ENCODE measurements at places on chromosomes 7 and 10.
A peak's percentile ranks its signal among the peaks of the same experiment; 100 is the strongest.

DNA sequence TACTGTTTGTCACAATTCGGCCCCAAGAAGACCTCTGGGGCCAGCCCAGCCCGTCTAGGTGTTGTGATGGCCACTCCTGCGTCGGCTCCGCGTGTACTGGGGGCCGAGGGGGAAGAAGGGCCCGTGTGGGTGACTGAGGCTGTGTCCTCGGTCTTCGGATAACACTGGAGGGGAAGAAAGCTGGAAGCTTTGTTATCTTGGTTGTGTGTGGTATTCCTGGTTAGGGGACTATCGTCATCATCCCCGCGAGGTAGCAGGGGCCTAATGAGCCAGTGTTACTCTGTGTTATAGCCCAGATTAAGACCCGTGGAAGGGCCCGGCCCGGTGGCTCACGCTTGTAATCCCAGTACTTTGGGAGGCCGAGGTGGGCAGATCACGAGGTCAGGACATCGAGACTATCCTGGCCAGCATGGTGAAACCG lies 854 bp downstream of the MTG1 start:
- no peak for DNase-seq

GRCh38 chr7:141001546-141001945 lies 13.2 kb downstream of the MRPS33 start:
- DNase-seq: no peak

GRCh38 chr10:45581582-45582385 lies 90.8 kb downstream of the ZFAND4 start:
- DNase-seq: no peak

DNA sequence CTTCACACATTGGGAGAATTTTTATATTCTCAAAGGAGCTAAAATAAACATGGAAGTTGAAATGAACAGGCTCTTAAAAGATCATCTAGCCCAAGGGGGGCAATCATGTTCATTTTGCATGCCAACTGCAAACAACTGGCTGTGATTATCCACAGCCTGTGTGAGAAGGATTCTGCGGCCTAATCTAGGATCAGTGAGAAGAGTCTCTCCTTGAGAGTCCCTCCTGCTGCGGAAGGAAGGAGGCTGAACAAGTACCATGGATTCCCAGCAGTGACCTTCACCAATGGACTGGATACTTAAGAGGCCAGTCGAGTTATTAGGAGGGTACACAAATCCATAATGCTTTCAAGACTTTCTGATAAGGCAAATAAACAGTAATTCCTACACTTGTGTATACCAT lies 76.7 kb downstream of the IGF2BP3 start:
- no peak for DNase-seq

GRCh38 chr10:16673443-16673842 lies 143.8 kb downstream of the RSU1 start:
- DNase-seq: no peak

GRCh38 chr7:157013101-157013500 lies 2.6 kb upstream of the MNX1 start:
- no peak for DNase-seq

DNA sequence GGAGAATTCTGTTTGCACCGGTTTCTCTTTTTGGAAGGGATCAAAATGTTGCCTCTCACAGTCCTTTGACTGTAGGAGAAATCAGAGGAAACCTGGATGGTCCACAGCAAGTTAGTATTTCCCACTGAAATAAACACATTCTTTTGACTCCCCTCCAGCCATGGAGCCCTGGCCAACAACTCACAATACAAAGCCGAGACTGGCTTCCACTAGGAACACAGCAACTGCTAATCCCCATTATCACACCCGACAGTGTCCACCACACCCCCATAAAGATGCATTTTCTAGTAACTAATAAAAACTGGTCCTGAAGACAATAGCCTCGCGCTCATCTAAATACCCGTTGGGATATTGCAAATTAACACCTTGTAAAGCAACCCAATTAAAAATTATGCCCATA lies 798 bp upstream of the MACROH2A2 start:
- no peak for DNase-seq

- no peak for DNase-seq
These were observed 115.3 kb downstream of the PLPP4 start for GRCh38 chr10:120572307-120572706.

- no peak for DNase-seq
These were observed 10.6 kb downstream of the RPA3 start for GRCh38 chr7:7707806-7708205.

DNA sequence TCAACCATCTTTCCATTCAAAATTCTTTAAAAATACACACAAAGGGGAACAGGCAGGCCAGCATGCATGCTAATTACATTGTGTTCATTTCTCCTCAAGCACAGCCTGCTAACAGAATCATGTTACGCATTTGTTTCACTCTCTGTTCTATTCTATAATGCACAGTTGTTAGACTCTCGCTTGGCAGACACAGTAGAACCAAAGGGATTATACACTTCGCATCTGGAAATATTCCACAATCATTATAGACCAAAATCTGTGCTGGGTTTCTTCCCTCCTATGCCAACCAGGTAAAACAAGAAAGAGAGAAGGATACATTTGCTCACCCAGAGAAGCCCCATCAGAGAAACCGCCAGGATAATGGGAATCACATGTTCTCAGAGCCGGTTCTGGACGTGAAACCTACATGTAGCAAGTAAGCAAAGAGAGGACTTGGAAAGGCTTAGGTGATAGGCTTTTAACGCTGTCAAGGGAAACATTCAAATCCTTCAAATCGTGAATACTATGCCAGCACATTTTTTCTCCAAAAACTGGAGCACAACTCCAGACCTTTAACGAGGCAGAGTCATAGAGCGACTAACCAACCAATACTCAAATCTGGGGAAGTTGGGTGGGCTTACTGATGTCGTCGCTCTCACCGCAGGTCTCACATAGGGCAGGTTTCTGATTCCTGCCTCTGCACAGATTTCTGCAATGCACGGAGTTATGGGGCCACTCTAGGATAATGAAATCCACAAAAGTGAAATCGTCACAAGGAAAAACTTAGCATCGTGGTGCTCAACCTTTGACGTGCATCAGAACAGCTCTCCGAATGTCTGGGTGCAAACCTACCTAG lies 380.5 kb upstream of the AUTS2 start:
- no peak for DNase-seq

DNA sequence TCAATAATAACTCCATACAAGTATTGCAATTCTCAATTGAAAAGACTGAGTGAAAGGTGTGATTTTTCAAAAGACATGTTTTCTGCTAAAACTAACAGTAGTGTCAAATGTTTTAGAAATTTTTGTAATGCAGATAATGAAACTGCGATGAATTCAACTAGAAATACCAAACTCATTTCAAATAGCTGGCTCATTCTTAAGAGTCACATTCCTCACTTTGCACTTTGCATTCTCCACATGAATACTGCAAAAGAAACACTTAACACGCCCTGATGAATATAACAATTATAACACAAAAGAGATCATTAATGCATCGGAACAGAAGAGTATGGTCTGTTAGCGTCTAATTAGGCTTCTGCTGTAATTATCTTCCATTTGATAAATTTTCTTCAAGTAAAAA lies 15.5 kb upstream of the TSPAN12 start:
- DNase-seq: no peak

GRCh38 chr10:69414036-69415018 lies 2.4 kb downstream of the TACR2 start:
- no peak for DNase-seq

- no peak for DNase-seq
These were observed 121.3 kb downstream of the AVL9 start for GRCh38 chr7:32616625-32617024.

DNA sequence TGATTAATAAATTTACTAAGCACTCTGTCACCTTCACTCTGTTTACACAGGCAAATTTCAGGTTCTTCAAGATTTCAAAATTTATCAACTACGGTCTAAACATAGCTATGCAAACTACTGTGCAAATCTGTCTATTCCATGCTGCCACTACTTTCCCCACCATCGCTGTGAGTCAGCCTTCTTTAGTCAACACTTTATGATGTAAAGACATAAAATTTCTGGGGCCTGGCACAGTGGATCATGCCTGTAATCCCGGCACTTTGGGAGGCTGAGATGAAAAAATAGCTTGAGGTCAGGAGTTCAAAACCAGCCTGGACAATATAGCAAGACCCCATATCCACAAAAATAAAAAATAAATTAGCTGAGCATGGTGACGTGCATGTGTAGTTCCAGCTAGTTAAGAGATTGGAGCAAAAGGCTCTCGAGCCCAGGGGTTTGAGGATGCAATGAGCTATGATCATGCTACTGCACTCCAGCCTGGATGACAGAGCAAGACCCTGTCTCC lies 42.6 kb downstream of the CNOT4 start:
- no peak for DNase-seq

DNA sequence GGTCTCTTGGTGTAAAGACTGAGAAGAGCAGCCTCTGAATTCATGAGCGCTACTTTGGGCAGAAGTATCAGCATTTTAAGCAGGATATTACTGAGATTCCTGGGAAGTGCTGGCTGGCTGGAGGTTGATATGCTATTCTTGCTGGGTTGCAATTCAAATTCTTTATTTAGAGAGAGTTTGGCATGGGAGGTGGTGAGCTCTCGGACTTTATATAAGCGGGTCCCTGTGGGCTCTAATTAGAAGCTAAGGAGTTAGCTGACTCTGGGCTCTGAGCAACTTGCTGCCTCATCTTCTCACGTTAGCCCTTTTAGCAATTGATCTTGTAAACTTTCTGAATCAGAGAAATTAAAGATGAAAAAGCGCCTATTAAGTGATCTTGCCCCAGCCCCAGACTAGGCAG lies 430.9 kb downstream of the SORCS3 start:
- DNase-seq: no peak

DNA sequence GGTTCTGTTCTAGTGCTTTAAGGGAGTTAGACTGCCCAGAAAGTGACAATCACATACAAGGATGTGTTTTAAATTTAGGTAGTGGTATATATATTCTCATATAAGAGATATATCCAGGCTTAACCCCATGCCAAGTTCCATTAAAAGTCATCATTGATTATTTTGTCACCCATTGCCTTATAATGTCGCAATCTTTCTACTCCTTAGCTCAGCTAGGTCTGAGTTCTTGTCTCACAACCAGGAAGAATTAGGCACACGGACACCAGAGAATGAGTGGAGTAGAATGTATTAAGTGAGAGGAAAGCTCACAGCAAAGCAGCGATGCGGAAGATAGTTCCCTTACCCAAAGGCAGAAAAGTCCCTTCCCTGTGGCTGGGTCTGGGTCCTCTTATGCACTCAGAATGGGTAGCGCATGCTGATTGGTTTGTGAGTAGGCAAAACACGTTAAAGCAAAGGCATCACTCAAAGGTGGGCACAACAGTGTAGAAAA lies 197.2 kb upstream of the AHR start:
- no peak for DNase-seq

DNA sequence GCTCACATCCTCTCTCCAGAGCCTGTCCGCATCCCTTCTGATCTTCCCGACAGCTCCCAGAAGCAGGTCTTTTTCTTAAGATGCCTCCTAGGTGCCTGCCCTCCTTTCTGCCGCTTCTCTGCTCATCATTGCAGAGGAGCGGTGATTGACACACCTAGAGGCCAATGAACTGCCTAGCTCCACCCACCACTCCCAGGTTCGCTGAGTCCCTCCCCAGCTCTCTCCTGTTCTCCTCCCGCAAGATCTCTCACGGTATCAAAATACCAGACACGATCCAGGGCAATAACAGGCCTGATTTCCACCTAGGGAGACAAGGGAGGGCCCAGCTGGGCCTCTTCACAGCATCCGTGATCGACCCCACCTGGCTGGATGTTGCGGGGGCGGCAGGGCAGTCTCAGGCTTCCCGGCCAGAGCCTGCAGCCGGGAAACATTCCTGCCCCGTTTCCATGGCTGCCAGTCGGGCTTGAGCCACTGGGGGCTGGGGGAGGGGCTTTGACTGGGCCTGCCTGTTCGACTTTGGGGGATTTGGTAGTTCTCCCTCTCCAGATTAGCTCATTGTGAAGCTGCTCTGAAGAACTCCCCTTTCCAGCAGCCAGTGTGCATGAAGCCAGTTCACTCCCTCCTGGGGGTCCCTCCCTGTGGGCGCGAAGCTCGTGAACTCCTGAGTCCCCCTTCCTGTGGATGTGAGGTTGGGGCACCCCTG lies 373.5 kb downstream of the RPS24 start:
- peak; percentile 56 for DNase-seq

DNA sequence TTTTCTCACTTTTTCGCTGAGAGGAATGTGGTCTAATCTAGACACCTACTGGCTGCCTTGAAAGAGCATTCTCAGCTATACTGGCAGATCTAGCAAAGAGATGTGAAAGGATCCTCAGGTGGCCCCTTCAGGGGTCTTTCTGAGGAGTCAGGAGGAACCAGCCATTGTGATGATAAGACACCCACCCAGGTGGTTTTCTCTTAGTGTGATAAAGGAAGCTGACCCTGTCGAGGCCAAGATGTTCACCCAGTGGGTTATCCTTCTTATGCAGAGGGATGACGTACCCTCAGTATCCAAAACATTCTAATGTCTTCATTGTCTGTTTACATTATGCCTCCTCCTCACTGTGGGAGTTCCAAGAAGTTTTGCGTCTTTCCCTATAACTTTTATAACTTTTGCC lies 98.3 kb upstream of the LRGUK start:
- DNase-seq: no peak

GRCh38 chr10:11227103-11227502 lies 209.4 kb downstream of the CELF2 start:
- no peak for DNase-seq

- DNase-seq: no peak
These were observed at the start of gene MAGI2 for GRCh38 chr7:79453558-79454360. Gene MAGI2, minus strand, starts transcription at chr7:79453667. Its CDS starts 347 bp downstream, at chr7:79453320.

GRCh38 chr7:5351507-5352265 lies 68.9 kb downstream of the SLC29A4 start:
- DNase-seq: no peak

DNA sequence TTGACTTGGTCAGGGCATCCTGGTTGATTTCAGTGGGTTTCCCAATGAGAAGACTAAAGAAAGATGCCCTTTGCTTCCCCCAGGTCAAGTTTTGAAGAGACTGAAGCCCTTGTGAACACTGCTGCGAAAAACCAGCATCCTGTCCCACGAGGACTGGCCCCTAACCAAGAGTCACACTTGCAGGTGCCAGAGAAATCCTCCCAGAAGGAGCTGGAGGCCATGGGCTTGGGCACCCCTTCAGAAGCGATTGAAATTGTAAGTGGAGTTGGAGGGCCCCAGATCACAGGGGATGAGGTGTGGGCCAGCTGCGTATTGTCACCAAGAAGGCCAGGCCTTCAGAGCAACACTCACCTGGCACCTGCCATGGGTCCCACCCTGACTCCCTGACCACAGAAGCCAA lies 43.3 kb upstream of the BTBD16 start:
- no peak for DNase-seq

DNA sequence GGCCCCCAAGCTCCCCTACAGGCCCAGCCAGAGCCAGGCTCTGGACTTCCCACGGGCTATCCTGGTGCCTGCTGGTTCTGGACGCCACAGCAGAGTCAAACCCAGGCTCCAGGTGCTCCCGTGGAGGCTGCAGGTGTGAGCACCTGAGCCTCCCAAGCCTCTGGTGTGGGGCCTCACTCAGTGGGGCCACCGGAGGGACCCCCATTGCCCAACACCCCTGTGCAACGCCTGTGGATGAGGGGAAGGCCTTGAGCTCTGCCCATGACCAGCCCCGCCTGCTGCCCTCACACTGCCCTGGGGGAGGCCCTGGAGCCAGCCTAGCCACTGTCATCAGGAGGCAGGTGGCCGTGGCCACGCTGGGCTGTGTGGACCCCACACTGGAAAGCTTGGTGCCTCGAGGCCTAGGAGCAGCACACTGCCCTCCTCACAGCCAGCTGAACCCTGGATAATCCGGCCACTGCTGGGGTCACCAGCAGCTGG lies 229.3 kb downstream of the MAD1L1 start:
- DNase-seq: no peak
